ENCODE measurements at places on chromosomes 1 and 21.

- no peak for DNase-seq
Measured at GRCh38 chr1:33876970-33877650, 13.2 kb downstream of the HMGB4 start.

DNA sequence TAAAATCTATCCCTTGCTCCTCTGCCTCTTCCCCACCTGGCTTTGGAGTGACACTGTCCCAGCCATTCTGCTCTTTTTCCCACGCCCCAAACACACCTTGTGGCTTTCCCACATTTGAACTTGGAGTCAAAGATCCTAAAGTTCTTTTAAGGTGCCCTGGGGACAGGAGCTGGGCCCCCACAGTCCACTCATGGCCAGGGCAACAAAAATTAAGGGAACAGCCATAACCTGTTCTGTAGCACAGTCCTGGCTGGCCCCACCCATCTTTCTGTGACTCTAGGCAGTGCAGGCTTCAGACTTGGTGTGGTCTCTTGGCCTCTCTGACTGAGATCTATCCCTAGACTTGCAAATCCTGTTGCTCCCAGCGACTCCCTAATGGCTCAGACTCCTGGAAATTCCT is 143.0 kb upstream of the MAGI3 start:
- DNase-seq = no peak

DNA sequence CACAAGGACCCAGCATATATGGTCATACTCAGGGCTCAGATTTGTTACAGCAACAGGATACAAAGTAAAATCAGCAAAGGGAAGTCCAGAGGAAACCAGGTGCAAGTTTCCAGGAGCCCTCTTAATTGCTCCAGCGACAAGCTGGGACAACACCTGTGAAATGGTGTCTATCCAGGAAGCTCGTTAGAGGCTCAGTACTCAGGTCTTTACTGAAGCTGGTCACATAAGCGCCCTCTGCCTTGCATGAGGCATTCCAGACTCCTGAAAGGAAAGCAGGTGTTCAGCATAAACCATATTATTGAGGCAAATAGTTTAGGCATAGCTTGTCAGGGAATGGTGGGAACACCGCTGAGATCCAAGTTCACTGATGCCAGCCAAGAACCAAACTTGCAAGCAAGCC is 231.0 kb downstream of the SLC35F3 start:
- DNase-seq = no peak

DNA sequence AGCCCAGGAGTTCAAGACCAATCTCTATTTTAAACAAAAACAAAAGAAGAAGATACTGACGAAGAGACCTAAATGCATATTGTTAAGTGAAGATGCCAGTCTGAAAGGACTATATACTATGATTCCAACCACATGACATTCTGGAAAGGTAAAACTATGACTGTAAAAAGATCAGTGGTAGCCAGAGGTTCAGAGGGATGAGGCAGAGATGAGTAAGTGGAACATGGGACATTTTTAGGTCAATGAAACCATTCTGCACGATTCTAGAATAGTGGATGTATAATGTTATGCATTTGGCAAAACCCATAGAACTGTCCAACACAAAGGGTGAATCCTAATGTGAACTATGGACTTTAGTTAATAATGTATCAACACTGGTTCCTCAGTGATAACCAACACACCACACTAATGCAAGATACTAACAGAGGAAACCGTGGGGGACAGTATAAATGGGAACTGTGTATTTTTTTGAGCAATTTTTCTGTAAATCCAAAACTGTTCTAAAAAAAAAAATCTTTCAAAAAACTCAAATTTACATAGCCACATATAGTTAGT is 8.2 kb downstream of the RC3H1 start:
- DNase-seq = no peak

GRCh38 chr1:151711044-151711800 is 5.4 kb downstream of the CELF3 start:
- DNase-seq = no peak

DNA sequence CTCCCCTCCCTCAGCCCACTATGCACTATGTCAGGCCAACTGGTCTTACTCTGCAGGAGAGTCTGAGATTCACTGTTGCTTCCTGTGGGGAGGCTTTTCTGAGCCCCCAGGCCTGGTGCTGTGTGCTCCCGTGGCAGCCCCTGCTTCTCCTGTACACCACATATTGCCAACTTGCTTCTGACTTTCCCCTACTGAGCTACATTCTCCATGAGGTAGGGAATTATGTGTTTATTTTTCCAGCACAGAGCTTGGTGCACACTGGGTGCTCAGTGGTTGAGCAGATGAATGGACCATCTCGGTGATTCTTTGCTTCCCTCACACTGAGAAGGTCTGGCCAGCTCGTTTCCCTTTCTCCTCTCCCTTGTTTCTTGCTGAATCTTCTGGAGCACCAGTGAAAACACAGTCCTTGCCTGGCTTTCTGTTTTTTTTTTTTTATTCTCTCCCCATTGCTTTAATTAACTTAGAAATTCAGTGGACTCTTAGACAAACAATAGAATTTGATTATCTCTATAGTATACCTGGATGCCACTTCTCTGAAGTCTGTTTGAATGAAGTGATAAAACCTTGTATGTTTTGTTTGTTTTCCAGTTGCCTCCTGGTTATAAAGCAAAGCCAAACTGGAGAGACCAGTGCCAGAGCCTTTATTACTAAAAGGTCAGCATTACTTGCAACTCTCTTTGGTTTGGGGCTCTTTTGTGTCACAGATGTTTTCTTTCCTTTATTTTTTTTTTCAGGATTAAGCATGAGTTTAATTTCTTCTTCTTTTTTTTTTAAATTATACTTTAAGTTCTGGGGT is 50.3 kb upstream of the CNIH3 start:
- DNase-seq = no peak

- no peak for DNase-seq
Measured at GRCh38 chr1:225737866-225738265, 39.8 kb upstream of the SRP9 start.

GRCh38 chr1:244843148-244843978 is 7.9 kb downstream of the COX20 start:
- DNase-seq = no peak

DNA sequence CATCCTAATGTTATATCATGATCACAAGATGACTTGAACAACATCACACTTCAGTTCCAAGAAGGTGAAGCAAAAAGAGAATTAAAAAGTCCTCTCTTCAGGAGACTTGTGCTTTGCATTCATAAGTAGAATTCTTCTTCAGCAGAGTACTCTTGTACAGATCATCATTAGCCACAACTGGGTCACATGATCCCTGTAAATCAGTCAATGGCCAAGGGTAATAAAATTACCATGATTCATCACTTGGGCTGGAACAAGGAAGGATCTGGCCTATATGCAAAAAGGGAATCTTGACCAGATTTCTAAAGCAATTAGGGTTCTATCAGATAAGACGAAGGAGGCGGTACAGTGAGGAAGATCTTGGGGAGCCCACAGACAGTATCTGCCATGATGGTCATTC is 458.0 kb upstream of the DEPDC1 start:
- no peak for DNase-seq
